ENCODE measurements at places on chromosomes 16 and 17.
A peak's percentile ranks its signal among the peaks of the same experiment; 100 is the strongest.

GRCh38 chr17:54944796-54945195, 23.7 kb downstream of the COX11 start:
- no peak for DNase-seq

- no peak for DNase-seq
Observed at GRCh38 chr16:89707695-89708094, 6.2 kb upstream of the SPATA2L start.

DNA sequence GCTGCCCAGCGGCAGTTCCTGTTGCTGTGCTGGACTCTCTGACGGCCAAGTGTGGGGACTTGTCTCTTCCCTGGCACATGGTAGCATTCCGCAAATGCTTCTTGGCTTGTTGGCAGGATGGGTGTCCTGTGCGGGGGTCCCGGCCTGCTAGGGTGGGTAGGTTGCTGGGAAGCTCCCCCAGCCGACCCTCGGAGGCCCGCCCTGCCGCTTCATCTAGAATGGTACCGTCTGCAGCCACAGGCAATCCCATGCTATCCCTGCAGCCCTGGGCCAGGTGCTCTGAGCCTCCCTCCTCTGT, 78.3 kb upstream of the LHX1 start:
- DNase-seq = no peak

DNA sequence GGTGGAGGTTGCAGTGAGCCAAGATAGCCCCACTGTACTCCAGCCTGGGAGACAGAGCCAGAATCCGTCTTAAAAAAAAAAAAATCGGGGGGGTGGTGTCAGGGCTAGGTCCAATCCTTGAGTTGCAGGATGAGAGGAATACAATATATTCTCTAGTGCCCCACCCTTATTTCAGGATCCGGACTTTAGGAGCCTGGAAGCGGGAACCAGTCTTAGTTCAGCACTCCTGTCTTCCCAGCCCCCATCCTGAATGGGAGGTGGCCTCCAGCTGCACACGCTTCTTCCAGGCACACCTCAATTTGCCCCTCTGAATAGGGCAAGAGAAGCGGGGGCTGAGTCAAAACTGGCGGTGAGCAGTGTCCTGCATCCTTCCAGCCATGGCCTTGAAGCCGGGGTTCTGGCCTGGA, 1.6 kb downstream of the FHOD1 start:
- no peak for DNase-seq

DNA sequence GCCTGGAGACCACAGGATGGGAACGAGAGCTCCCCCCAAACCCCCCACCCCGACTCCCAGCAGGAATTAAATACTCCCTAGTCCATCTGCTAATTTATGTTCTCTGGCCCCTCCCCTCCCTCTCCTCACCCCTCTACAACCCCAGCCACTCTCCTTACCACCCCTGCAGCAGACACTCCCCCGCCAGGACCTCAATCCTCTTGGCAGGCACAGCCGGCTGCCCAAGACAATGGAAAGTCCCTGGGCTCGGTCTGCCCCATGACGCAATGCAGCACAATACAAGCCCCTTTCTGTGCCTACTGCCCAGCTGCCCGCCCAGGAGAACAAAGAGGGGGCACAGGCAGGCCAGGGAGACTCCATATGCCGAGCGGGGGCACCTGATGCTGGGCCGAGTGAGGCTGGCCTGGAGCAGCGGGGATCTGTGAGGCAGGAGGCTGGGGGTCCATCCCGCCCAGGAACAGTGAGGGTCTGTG, 30.3 kb upstream of the CDC42EP4 start:
- DNase-seq = peak; percentile 75

- DNase-seq = no peak
Observed at GRCh38 chr16:1940273-1941161, 2.5 kb downstream of the MSRB1 start.

DNA sequence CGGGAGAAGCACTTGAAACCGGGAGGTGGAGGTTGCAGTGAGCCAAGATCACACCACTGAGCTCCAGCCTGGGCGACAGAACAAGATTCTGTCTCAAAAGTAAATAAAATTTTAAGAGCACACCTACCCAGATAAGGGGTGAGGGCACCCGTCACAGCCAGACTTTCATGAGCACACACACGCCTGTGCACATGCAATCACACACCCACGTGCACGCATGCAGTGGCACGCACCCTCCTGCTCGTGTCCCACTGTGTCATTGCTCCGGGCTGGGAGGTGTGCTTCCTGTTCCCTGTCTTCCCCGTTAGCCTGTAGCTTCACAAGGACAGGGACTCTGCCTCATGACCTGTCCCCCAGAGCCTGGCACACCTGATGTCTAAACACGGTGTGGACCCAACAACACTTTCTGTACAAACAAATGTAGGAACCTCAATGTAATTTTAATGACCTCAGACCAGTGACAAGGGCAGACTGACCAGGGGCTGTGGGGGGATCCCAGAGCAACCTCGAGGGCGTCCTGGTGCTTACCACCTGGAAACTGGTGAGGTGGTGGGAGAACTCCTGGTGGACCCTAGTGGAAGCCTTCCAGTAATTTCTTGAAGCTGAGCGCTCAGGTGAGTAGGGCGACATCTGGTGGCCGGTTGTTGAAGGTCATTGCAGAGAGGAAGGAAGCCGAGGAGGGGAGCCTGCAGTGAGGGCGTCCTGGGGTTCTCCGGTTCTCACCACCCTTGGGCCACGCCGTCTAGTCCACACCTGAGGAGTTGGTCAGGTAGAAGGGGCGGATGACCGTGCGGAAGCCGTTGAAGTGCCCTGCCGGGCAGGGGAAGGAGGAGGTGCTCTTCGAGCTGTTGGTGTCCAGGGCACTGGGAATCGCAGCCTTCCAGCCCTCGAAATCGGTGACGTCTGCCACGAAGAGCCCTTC, 8.6 kb downstream of the LGALS3BP start:
- DNase-seq = peak; percentile 83

DNA sequence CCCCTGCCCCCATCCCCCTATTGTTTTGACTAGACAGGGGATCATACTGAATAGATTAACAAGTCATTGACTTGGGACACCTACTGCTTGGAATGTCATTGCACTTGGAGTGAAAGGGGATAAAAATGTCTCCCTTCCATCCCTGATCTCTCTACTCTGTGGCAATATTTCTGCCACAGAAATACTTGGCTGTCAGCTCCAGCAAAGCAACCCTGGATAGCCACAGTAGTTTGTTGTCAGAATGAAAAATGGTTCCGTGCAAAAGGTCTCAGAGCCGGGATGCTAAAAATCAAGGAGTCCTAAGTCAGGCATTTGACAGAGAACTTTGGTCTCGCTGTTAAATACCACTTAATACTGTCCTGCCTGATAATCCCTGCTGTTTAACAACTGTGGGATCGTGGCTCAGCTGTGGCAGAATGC, 722.0 kb upstream of the SOX9 start:
- no peak for DNase-seq

DNA sequence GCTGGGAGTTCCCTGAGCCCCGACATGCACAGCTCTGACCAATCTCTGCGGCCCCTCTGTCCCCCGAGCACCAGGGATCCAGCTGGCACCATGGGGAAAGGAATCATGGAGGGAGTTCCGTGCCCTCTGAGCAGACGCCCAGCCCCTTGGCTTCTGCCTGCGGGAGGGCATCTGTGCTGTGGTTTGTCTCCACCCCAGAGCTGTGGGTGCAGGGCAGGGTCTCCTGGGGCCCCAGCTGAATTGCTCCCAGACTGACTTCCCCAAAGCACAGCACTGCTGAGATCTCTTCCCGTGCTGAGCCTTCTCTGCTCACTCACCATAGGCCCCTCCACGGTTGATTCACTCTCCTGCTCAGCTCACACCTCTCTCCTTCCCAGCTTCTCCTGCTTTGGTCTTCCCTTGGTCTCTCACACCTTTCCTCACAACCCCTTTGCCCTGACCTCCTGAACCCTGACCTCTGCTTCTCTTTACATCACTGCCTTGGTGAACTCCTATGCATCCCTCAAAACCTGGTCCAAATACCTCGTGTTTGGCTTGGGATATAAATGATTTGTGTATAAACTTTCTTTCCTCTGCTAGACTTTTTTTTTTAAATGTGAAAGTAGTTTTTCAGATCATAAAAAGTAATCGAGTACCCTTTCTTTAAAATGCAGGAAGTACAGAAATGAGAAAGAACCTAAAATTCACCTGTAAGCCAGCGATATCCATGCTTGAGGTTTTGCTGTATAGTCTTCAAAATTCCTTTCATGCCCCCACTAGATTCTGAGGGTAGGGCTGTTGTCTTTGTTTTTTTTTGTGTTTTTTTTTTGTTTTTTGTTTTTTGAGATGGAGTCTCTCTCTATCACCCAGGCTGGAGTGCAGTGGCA, 265.3 kb downstream of the SEC14L1 start:
- DNase-seq = no peak

DNA sequence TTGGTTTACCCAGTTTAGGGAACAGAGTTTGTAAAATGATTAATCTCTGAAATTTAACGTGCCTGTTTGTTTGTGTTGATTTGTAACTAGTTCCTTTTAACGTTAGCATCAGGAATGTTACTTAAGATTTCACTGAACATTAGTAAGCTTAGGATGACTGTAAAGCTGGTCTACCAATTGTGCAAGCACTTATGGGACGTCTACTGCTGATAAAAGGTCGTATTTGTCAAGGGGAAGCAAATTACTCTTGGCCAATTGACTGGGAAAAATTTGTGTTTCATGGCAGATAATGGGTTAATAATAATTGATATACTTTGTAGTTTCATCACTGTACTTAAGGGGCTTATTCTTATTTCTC, 11.8 kb downstream of the METTL9 start:
- DNase-seq = no peak

GRCh38 chr17:67503184-67503583, 126.1 kb downstream of the PITPNC1 start:
- no peak for DNase-seq

GRCh38 chr16:62853887-62854286, 817.6 kb upstream of the CDH8 start:
- DNase-seq = no peak

DNA sequence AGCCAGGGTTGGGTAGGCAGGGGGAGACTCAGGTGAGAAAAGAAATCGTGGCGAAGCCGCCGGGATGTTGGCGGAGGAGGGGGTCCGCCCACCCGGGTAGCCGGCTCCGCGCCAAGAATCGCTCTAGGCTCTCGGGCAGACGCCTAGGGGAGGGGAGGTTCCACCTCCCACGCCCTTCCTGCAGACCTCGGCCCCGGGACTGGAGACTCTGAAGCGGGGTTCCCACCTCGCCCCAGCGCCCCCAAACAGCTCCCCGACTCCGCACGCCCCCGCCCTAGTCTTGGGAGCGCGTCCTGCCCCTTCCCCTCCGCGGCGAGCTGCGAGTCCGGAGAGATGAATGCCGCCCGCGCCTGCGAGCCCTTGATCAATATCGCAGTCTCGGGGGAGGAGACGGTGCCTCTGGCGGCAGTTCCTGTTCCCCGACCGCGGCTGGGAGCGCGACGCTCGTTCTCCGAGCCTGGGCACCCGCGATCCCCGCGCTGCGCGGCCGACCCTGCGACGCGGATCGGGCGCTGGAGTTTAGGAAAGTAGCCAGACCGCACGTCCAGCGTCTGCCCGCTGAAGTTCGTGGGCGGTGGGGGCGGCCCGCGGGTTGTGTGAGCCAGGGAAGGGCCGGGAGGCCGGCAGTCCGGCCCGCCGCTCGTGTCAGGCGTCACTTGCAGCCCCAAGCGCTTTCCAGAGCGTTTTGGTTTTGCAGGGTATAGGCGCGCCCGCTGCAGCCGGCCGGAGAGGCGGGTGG, 790 bp downstream of the CRHR1 start:
- peak; percentile 23 for DNase-seq

DNA sequence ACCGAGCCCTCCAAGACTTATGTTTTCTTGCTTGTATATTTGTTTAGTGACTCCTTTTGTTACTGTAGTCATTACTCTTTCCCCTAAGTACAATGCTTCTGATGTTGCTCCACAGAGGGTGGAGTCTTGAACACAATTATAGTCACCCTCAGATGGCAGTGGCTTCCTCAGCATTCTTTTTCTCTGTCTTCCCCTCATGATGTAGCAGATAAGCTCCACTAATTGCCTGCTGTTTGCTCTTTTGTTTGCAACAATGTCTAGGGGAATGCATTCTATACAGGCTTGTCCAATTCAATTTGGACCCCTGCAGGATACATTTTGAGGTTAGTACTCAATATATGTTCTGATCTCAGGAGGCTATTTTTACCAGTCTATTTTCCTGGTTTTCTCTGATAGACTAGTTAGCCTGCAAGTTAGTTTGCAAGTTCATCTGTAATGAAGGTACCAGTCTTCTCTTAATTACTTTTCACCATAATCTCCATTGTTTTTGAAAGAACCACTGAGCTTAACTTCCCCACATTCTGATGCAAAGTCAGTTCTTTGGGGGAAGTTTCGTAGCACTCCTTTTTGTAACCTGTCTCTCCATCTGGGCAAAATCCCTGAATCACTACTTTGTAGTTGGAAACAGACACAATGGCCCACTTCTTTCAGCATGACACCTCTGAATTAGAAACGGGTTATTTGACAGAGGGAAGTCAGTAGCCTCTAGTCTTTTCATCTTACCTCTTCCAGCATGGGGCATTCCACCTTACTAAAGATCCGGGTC, 1509.2 kb downstream of the CDH11 start:
- no peak for DNase-seq

- DNase-seq = no peak
Observed at GRCh38 chr16:4290236-4290830, 17.5 kb upstream of the TFAP4 start.

GRCh38 chr17:51430591-51430990, 170.2 kb downstream of the UTP18 start:
- no peak for DNase-seq

- DNase-seq = no peak
Observed at GRCh38 chr16:85571563-85571812, 41.6 kb upstream of the GSE1 start.

GRCh38 chr16:84791088-84791487, 28.7 kb upstream of the CRISPLD2 start:
- no peak for DNase-seq

GRCh38 chr17:14152721-14153120, 83.4 kb downstream of the COX10 start:
- DNase-seq = no peak

DNA sequence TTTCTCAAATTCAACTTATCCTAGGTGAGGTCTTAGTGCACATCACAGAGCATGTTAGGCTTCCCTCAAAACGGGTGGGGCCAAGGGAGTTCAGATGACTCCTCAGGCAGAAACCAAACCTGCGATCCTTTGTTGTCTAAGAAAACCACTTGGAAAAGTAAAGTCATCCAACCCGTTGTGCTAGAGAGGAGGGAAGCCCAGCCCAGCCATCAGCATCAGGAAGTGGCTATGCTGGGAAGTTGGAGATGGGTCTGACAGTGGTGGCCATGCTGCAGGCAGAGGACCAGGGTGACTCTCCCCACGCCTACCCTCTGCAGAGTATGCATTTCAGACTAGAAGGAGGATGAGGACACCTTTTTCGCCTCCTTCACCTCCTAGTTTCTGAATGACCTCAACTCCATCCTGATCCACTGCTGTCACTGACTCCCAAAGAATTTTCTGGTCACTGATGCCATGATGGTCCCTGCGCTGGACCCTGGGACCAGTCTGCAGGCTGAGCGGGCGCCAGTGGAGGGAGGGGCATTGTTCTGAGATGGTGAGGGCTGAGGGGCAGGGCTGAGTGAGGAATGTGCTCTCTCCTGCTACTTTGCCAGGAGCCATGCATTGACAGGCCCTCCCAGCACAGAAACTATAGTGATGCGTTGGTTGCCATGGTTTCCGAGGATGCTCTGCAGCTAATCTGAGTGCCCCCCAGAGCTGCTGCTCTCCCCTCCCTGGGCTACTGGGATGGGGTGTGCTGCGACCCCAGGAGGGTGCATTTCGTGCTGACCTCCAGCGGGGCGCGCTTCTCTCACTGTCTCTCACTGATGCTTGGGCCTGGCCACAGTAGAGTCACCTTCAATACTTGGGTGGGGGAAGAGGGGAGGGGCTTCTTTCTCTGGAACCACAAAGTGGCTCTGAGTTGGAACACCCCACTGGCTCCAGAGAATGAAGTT, 20.4 kb downstream of the ALOX12B start:
- no peak for DNase-seq

- peak; percentile 59 for DNase-seq
Observed at GRCh38 chr17:75996665-75997590, 3.7 kb upstream of the CDK3 start.

- DNase-seq = no peak
Observed at GRCh38 chr17:44164476-44164875, 6.0 kb upstream of the ASB16 start.
